ENCODE measurements at places on chromosomes 1 and 21. TPM values are rescaled to one million over a fixed set of nuclear protein-coding genes. Genes with fewer than 3 reads are reported as not detected.

FAM72C gene
- total RNA-seq, result 0.33 TPM

PTTG1IP gene
- 284 TPM for total RNA-seq

TDRD5 gene
- total RNA-seq, result not detected

OLIG2 gene
- total RNA-seq, result not detected

ARTN gene
- not detected for total RNA-seq

WNT9A gene
- 2.2 TPM for total RNA-seq

ELAVL4 gene
- total RNA-seq, result 0.28 TPM

EDARADD gene
- total RNA-seq, result not detected

MAP1LC3C gene
- total RNA-seq, result not detected

RHBG gene
- not detected for total RNA-seq

NUP210L gene
- total RNA-seq, result not detected

RIPPLY3 gene
- total RNA-seq, result not detected

PTPRU gene
- total RNA-seq, result 22.4 TPM

MYBPHL gene
- 381 TPM for total RNA-seq

ATP6V1G3 gene
- not detected for total RNA-seq

CTH gene
- 1.6 TPM for total RNA-seq

GJB5 gene
- total RNA-seq, result not detected

ILDR2 gene
- 7.3 TPM for total RNA-seq

CSMD2 gene
- total RNA-seq, result 0.44 TPM

PDE4B gene
- total RNA-seq, result 27.7 TPM

LRRC3 gene
- 1.7 TPM for total RNA-seq

TAL1 gene
- 4.1 TPM for total RNA-seq

SYT11 gene
- total RNA-seq, result 15.5 TPM

SERPINC1 gene
- total RNA-seq, result 0.31 TPM

CYP4A22 gene
- total RNA-seq, result not detected

SMIM11 gene
- 6.6 TPM for total RNA-seq

DIO1 gene
- not detected for total RNA-seq

CA6 gene
- not detected for total RNA-seq
